ENCODE measurements at places on chromosomes 1 and 21.
A peak's percentile ranks its signal among the peaks of the same experiment; 100 is the strongest.

DNA sequence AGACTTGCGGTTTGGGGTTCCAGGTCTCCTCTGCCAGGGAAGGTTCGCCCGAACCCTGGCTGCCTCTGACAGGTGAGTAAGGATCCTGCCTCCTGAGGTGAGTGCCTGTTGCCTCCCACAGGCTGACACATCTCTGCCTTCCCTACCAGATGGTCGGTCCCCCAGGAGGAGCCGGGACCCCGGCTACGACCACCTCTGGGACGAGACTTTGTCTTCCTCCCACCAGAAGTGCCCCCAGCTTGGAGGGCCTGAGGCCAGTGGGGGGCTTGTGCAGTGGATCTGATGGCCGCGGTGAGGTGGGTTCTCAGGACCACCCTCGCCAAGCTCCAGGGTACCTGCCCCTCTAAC is 7.6 kb downstream of the PERM1 start:
- DNase-seq = no peak

DNA sequence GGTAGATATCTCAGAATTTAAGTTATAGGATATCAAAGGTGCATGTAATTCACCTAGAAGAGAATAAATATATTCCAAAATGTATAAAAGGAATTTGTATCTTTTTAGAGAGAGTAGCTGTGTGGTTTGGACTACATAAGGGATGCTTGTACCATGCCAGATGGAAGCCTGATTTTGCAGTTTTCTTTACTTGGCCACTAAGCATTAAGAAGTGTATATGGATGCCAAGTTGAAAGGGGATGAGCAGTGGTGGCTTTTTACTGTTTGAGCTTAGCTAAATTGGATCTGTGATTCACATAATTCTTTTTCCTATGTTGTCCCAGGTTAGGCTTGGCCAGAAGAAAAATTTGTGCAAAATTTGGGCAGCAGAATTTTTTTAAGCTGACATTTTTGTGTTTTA is 43.5 kb upstream of the TTLL7 start:
- no peak for DNase-seq

DNA sequence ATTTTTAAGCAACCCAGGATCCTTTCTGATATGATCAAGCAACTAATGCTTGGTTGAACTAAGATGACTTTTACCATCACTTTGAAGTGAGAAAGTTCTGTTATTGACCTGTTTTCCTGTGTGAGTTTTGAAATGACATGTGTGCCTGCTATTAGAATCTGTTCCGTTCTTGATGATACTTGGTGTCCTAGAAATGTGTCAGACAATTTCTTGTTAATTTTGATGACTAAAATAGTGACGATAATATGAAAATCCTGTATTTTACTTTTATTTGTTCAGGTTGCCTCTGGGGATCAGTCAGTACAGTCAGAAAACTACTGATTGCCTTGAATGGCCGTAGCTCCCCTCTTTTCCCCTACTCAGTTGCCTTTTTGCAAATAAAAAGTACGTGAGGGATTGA is 228.0 kb downstream of the RYR2 start:
- DNase-seq = no peak

DNA sequence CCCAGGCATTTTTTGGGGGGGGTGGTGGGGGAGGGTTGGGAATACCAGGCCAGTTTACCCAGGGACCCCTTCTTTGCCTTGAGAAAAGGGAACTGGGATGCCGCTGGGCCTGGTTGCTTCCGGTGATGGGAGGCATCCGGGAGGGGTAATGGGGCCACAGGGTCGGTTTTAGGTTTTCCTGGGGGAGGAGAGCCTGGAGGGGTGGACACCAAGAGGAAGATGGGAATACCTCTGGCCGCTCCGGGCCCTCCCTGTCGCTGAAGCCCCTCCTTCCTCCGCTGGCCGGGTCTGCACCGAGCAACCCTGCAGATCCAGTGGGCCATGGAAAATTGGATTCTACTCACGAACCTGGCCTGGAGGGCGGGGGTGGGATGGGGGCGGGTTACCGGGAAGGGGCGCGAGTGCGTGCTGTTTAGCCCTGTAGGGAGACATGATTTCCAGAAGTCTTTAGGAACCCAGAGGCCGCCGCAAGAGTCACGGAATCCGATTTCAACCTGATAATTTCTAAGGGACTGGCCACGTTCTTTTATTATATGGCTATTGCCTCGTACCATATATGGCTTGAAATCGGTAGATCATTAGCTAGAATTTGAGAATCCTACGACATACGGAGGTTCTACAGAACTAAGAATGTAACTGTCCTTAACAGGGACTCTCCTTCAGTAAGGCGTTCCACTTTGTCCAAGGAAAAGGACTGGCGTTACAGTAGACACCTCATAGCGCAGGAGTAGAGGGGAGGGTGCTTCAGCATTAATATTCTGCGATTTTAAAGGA is 749 bp downstream of the AKIRIN1 start:
- DNase-seq = no peak

DNA sequence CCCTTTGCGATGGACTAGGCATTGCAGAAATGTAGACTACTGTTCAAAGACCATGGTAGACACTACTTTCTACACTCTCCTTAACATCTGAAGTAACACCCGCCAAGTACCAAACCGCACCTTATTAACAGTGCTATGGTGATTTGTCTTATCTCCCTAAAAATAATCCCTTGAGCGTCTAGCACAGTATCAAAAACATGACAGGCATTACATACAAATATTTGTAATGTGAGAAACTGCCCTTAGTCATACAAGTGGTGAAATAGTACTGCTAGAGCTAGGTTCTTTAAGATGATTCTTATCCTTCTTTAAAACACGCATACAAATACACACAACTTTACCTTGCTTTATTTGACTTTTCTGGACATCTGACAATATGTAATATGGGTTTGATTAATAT is 27.2 kb downstream of the PUM1 start:
- no peak for DNase-seq

- no peak for DNase-seq
These were observed 41.4 kb downstream of the TRIM62 start for GRCh38 chr1:33140153-33141149.

- DNase-seq = no peak
These were observed 84.5 kb downstream of the GLIS1 start for GRCh38 chr1:53654216-53655210.

- peak; percentile 99 for DNase-seq
These were observed at the start of gene AHCYL1 for GRCh38 chr1:109984456-109985246. TSS of gene AHCYL1 (plus strand) at chr1:109984765. CDS start at chr1:109985053, 288 bp downstream.

Data from LoVo (cell line).